ENCODE measurements at places on chromosomes 7 and 10.

- no peak for DNase-seq
Measured at GRCh38 chr10:48656914-48657305, 27.8 kb upstream of the WDFY4 start.

- no peak for DNase-seq
Measured at GRCh38 chr7:69625238-69625637, 27.0 kb downstream of the AUTS2 start.

GRCh38 chr10:110887560-110887959, 15.8 kb downstream of the PDCD4 start:
- no peak for DNase-seq

GRCh38 chr10:121351540-121351939, 246.7 kb downstream of the FGFR2 start:
- DNase-seq: no peak

- DNase-seq: no peak
Measured at GRCh38 chr10:119315128-119316001, 108.0 kb downstream of the GRK5 start.

GRCh38 chr10:126042906-126043305, 146.5 kb downstream of the FANK1 start:
- no peak for DNase-seq

- DNase-seq: no peak
Measured at GRCh38 chr10:94344522-94345122, 18.1 kb downstream of the NOC3L start.
